ENCODE measurements at places on chromosomes 2 and 18.

DNA sequence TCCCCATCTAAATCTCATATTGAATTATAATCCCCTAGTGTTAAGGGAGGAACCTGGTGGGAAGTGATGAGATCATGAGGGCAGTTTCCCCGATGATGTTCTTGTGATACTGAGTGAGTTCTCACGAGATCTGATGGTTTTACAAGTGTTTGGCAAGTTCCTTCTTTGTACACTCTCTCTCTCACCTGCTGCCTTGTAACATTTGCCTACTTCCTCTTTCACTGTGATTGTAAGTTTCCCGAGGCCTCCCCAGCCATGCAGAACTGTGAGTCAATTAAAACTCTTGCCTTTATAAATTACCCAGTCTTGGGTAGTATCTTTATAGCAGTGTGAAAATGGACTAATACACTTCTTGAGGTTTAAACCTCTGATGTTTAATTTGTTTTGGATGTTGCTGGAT lies 177.5 kb downstream of the CD8B2 start:
- no peak for DNase-seq

DNA sequence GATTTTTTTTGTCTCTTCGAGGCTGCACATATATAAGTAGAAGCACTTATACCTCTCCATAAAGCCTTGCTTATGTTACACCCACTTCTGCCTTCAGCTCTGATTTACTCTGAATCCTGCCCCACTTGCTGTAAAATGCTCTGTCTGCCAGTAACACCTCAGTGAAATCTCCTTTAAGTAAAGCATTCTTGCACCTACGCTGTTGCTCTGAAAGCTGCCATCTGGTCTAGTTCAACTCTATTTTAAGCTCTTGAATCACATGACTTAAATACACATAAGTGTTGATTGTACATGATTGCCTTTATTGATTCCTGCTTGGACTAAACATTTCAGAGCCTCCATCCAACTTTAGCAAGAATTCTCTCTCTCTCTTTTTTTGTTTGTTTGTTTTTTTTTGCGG lies 609.0 kb upstream of the CELF4 start:
- no peak for DNase-seq

DNA sequence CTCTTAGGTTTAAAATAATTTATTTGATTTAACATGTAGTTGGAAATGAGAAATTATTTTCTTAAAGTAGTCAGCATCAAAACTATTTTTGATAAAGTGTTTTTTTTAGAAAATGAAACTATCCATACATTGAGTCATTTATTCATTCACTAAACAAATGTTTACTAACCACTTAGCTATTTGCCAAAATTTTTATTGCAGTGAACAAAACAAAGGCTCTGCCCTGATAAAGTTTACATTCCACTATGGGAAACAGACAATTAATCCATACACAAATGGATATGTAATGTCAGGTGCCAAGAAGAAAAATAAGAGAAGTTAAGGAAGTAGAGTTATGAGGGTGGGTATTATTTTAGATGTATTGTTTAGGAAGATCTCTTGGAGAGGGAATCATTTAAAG lies 19.1 kb upstream of the CCDC178 start:
- no peak for DNase-seq

DNA sequence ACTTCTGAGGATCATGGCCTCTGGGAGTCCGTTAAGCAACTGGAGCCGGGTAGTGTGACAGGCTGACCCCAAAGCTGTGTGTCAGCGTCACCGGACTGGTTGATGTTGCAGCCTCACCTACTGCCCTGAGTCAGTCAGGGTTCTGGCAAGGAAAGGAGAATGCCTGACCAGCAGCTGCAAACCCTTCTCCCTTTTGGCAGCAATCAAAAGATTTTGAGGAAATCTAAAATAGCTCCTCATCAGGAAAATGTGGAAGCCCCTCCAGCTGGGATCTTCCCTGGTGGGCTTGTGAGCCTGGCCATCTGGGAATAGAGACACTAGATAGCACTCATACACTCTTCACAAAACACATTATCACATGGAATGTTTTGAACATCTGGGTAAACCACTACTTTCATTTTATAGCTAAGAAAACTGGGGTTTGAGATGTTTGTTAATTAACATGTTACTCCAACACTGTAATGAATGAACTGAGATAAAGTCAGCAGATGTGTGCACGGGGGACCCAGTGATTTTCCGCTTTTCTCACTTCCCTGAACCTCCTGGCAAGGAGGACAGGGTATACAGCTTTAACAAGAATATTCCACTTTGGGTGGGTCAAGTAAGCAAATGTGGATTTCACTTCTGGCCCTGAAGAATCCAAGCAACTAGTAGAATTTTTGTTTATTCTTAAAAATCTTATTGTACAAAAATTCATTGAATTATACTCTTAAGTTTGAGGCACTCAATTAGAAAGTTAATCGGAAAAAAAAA lies 24.7 kb downstream of the CLUL1 start:
- DNase-seq = no peak

DNA sequence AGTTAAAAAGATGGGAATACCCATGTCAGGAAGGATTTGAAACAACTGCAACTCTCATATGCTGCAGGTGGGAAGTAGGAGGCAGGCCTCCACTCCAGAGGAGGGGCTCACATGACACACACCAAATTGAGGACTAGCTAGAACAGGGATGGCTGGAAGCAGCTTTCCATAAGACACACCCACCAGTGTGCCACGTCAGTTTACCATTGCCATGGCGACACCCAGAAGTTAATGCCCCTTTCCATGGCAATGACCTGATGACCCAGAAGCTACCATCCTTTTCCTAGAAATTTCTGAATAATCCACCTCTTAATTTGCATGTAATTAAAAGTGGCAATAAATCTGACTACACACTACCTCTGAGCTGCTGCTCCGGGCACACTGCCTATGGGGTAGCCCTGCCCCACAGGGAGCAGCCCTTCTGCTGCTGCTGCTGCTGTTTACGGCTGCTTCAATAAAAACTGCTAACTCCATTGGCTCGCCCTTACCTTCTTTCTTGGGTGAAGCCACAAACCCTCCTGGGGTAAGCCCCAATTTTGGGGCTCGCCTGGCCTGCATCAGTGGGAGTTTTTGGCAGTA lies 89.4 kb downstream of the RRM2 start:
- DNase-seq = no peak

DNA sequence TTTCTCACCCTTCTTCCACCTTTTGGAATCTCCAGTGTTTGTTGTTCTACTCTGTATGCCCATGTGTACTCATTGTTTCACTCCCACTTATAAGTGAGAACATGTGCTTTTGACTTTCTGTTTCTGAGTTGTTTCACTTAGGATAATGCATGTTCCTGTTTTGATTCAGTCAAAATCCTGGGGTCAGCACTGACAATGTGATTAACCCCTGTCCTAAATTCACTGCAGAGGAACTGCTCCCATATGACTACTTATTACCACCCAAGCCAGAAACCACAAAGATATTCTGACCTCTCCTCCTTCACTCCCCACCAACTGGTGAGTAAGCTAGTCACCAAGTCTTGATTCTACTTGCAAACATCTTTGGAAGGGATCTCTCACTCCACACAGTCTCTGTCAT lies 251.4 kb upstream of the TCF4 start:
- no peak for DNase-seq

DNA sequence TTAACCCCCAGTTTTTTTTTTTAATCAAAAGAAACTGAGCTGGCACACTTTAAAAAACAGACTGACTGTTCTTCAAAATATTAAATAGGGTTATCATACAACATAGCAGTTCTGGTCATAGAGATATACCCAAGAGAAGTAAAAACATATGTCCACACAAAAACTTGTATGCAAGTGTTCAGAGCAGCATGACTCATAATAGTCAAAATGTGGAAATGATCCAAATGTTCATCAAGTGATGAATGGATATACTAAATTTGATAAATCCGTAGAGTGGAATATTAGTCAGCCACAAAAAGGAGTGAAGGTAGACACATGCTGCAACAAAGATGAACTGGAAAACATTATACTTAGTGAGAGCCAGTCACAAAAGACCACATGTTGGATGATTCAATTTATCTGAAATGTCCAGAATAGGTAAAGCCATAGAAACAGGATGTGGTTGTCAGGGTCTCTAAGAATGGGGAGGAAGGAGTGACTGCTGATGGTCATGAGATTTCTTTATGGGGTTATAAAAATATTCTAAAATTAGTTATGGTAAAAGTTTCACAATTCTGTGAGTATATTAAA lies 5.1 kb downstream of the SMIM21 start:
- no peak for DNase-seq

- DNase-seq = peak; percentile 19
Measured at GRCh38 chr18:56575819-56576663, 62.4 kb downstream of the TXNL1 start.

- no peak for DNase-seq
Measured at GRCh38 chr18:12046046-12046750, 47.4 kb upstream of the ANKRD62 start.

DNA sequence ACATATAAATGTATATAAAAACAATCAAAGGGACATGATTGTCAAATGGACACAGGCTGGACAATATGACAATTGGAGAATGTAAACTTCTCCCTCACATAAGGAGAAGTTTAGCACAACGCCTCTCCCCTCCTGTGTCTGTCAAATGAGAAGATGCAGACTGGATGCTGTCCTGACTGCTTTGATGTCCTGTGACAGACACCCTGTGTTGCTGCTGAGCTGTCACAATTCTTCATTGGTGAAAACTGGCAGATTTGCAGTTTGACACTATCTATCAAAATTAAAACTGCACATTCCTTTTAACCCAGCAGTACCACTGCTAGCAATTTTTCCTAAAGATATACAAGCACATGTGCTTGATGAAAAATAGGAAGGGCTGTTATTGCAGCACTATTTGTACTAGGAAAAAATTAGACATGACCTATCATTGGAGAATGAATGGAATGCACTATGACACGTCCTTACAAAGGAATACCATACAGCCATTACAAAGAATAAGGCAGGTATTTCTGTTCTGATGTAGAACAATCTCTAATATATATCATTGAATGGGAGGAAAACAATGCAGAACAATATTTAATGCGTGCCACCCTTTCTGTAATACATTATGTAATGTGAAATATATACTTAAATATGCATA lies 12.4 kb downstream of the DPYSL5 start:
- DNase-seq = no peak

DNA sequence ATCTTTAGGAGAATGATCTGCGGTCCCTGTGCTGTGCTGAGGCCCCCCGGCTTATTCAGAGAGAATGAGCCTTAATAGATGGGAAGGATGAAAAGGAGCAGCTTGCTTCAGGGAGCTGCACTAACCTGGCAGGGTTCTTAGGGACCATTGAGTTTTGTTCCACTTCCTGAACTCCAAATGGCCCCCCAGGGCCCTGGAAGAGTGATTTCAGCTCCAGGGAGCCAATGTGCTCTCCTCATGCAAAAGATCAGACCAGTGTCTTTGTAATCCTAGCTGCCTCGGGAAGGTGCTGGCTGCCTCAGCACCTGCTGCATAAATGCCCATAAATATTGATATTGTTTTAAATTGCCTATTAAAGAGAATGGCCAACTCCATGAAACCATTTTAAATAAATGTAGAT lies 210.2 kb downstream of the NCK2 start:
- DNase-seq = no peak

GRCh38 chr2:134108113-134108512 lies 145.8 kb upstream of the MGAT5 start:
- DNase-seq = no peak

- no peak for DNase-seq
Measured at GRCh38 chr2:73084971-73085370, 13.5 kb upstream of the SFXN5 start.

DNA sequence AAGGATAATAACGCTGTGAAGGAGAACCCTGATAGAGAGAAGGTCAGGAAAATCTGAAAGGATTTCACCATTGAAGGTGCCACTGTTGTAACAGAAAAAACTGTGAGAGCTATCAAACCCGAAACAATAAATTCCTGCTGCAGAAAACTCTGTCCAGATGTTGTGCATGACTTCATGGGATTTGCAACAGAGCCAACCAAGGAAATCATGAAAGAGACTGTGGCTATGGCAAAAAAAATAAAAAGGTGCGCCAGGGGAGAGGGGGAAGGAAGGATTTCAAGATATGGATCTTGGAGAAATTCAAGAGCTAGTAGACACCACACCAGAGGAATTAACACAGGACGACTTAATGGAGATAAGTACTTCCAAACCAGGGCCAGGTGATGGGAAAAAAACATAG lies 88.0 kb downstream of the LDLRAD4 start:
- no peak for DNase-seq

- no peak for DNase-seq
Measured at GRCh38 chr2:73995810-73996209, 11.1 kb downstream of the TET3 start.

DNA sequence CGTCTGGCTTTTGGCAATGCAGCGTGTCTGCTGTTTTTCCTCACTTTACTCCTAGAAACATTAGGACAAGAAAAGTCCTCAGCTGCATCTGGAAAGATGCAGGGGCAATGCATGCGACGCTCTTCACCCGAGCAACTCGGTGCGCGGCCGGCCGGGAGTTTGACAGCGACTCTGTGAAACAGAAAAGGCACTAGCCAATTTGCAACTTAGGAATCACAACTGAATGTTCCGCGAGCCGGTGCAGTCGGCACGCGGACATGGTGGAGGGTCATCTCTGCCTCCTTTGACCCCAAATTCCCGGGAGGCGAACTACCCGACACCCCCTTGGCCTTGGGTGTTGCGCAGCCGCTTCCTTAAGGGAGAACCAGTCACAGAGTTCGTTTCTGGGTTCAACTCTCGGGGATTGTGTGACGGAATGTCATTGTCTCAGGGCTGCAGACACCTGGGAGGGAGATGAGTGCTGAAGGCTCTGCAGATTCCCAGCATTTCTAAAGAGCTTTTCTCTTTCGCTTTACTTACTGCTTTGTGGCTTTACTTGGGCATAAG lies 9.8 kb downstream of the NR4A2 start:
- no peak for DNase-seq

DNA sequence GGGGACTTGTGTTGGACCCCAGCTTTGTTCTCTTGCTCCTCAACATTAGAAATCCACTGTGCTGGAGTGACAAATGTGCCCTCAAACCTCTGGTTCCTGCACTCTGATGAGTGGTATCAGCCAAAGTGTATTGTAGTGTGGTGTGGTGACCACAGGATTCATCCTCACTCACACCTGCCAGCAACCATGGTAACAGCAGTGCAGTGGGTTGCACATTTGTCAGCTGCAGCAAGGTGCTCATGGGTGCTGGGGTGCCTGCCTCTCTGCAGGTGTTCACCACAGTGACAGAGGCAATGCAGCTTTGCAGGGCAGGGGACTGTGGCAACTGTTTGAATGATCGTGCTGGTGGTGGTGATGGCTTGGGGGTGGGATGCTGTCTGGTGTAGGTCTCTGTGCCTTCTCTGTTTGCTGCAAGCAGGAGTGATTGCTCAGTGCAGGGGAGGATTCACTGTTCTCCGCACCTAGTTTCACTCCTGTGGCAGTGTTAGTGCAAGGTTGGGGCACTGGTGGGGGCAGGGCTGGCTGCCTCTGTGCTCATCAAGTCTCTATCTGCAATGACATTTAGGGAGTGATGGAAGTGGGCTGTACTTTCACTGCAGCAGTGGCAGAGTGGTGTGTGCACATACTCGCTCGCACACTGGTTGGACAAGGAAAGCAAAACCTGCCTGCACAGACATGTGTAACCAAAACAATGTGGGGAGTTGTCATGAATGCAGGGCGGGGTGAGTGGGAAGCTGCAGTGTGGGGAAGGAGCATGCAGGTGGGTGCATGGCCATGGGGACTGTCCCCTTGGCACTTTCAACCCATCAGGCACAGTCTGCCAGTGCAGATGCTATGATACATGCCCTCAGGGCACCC lies 301.1 kb downstream of the PIK3C3 start:
- no peak for DNase-seq

- DNase-seq = no peak
Measured at GRCh38 chr2:47094511-47095142, 60.5 kb downstream of the STPG4 start.

GRCh38 chr2:46175419-46175818 lies 121.8 kb upstream of the EPAS1 start:
- no peak for DNase-seq

- DNase-seq = no peak
Measured at GRCh38 chr2:213185147-213185822, 33.9 kb upstream of the IKZF2 start.
